ENCODE measurements at places on chromosomes 2 and 18. TPM values are rescaled to one million over a fixed set of nuclear protein-coding genes. Genes with fewer than 3 reads are reported as not detected.

The TXNL4A gene
- total RNA-seq, result 176 TPM

The COL4A4 gene
- total RNA-seq, result not detected

The LOXL3 gene
- 17.8 TPM for total RNA-seq

The FKBP1B gene
- total RNA-seq, result not detected

The DSC2 gene
- not detected for total RNA-seq

The MEIS1 gene
- 7.4 TPM for total RNA-seq

The RNF152 gene
- 0.99 TPM for total RNA-seq

The LIMS3 gene
- 0.26 TPM for total RNA-seq

The OBSL1 gene
- total RNA-seq, result 37.6 TPM

The CD302 gene
- 4.4 TPM for total RNA-seq

The KCNIP3 gene
- 14.1 TPM for total RNA-seq

The TEKT4 gene
- total RNA-seq, result not detected

The LCT gene
- not detected for total RNA-seq

The ERBB4 gene
- total RNA-seq, result 0.07 TPM

The SCN1A gene
- not detected for total RNA-seq

The TNFAIP6 gene
- total RNA-seq, result 0.84 TPM

The SPDYA gene
- not detected for total RNA-seq

The TPGS2 gene
- total RNA-seq, result 127 TPM

The COL3A1 gene
- 106 TPM for total RNA-seq

The CDK15 gene
- total RNA-seq, result 6.5 TPM

The CAPN13 gene
- total RNA-seq, result not detected

The ALKAL2 gene
- total RNA-seq, result not detected

The ZNF892 gene
- total RNA-seq, result 0.74 TPM

The ZNF385B gene
- not detected for total RNA-seq

The TNS1 gene
- total RNA-seq, result 17.6 TPM

The PLCD4 gene
- 1.2 TPM for total RNA-seq

The MSH2 gene
- 62.2 TPM for total RNA-seq

The CCL20 gene
- total RNA-seq, result 1.5 TPM

The ABHD1 gene
- not detected for total RNA-seq

The ABCB11 gene
- not detected for total RNA-seq

The GAL3ST2 gene
- 1.7 TPM for total RNA-seq

The SERPINB3 gene
- not detected for total RNA-seq

The ALPI gene
- not detected for total RNA-seq

The OSR1 gene
- total RNA-seq, result not detected

The UGT1A3 gene
- total RNA-seq, result not detected

The GALNT3 gene
- 7.7 TPM for total RNA-seq

The RNF149 gene
- 34.5 TPM for total RNA-seq

The DAPL1 gene
- total RNA-seq, result not detected

The ITPRID2 gene
- 58.0 TPM for total RNA-seq

The AKAIN1 gene
- total RNA-seq, result not detected

The COLEC12 gene
- 28.2 TPM for total RNA-seq

The GNAL gene
- 2.7 TPM for total RNA-seq

The EMILIN2 gene
- 24.7 TPM for total RNA-seq

The MARCHF7 gene
- total RNA-seq, result 340 TPM

The FSIP2 gene
- total RNA-seq, result not detected

The CCT4 gene
- 431 TPM for total RNA-seq

Data from MG63 (cell line).